CD4-positive, alpha-beta memory T cell (primary cell): ENCODE measurements at places on chromosomes 4 and X.

GRCh38 chr4:65791111-65791811, 121.0 kb upstream of the EPHA5 start:
- no peak for DNase-seq

DNA sequence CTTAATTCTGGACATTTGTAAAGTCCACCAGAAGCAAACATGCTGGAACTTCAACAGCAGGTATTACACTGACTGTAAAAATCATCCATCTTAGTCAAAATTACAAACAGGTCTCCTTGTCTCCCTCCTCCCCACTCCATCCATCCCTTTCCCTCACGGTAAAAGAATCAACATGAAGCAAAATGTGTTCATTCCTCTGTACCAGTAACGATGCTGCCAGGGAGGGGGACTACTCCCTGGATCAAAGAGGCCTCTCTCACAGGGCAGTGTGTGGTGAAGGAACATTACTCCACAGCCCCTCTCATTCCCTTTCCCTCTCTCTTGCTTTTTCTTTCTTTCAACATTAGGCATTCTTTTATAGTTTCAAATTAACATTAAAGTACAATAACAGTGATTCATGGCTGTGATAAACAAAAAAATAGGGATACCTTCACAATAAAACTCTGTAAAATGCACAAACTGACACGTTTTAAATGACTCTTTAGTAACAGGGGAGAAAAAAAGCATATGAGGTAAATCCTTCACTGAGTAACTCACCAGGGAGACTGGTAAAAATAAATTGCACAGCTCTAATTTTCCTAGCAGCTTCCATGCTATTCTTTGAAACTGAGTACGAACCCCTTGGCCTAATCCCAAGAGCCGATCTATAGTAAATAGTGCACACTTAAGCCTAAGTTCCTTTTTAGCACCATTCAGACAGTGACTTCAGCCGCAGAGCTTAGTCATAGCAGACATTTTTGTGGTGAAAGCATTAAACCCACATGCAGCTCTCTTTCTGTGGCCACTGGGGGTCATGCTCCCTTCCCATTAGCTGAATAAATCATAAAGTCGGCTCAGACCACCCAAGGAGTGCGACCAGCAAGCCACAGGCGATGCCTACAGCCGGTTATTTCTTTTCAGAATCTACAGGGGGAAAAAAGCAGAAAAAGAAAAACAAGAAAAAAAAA, 215.6 kb upstream of the GYPA start:
- no peak for DNase-seq

- no peak for DNase-seq
Measured at GRCh38 chr4:168082379-168082778, 10.0 kb upstream of the ANXA10 start.

DNA sequence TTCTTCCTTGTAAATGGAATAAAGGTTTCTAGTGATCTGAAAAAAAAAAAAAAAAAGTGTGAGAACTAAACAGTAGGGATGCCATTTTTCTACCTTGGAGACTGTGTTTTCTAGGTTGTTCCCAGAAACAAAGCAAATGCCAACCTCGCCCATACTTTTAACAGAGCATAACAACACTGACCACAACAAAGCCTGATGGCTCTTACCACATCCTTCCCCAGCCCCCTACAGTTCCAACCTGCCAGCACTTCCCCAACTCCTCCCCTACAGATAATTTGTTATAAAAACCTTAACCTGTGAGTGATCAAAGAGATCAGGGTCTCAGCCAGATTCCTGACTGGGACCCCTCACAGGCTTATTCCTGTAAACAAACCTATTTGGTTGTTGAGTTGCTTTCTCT, 940.0 kb downstream of the SH3BGRL start:
- DNase-seq = peak; percentile 74

GRCh38 chrX:11399489-11400094, 106.4 kb downstream of the AMELX start:
- no peak for DNase-seq

DNA sequence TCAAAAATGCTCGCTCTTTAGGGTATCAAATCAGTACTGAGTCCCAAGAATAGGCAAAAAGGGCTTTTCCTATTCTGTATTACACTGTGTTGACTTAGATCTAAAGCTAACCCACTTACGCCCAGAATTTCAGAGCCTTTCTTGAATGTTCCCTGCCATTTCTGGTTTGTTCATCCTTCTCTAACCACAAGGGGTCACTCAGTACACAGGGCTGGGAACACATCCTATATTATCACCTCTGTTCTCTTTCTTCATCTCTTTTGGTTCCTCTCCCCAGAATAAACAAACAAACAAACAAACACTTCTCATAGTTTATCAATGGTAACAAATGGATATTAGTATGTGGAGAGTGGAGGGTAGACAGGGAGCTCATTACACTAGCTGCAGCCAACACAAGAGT, 25.5 kb upstream of the MORC4 start:
- no peak for DNase-seq

DNA sequence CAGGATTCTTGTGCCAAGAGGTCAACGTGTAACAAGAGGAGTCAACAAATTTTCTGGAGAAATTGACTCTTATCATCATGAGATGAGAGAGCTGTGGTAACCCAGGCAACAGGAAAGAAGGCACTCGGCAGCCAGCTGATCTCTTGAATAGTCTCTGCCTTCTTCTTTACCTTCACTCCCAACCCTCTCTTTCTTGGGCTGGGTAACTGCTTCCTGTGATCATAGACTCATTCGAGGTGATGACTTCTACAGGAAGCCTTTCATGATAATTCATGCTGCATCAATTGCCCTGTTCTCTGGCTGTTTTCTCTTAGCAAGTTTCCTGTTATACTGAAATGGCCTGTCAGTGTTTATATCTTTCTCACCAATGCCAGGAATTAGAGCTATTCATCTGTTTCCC, 70.8 kb upstream of the FSTL5 start:
- DNase-seq = no peak

- no peak for DNase-seq
Measured at GRCh38 chr4:126583509-126583908, 1049.2 kb upstream of the INTU start.

DNA sequence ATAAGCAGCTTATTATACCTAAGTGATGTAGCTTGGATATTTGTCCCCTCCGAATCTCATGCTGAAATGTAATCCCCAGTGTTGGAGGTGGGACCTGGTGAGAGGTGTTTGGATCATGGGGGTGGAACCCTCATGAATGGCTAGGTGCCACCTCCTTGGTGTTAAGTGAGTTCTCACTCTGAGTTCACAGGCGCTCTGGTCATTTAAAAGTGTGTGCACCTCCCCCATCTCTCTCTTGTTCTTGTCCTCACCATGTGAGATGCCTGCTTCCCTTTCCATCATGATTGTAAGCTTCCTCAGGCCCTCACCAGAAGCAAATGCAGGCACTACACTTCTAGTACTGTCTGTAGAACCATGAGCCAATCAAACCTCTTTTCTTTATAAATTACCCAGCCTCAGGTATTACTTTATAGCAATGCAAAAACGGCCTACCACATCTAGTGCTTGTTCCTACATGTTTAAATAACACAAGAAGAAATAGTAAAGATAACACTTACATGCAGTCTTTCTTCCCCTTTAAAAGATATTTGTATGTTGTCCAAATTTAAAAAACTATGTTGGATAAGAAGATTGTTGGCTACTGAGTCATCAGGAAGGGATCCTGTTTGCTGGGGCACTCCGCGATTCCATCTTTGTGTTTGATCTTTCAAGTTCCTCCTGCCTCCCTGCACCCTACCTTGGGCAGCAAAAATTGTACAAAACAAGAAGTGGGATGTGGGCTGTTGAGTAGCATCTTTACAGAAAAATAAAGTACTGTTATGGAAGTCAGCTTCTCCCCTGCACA, 29.7 kb downstream of the PPP1R2C start:
- DNase-seq = no peak

GRCh38 chrX:107729558-107730297, 45.9 kb downstream of the TSC22D3 start:
- DNase-seq = no peak

GRCh38 chrX:25275159-25275558, 259.4 kb upstream of the ARX start:
- DNase-seq = no peak

DNA sequence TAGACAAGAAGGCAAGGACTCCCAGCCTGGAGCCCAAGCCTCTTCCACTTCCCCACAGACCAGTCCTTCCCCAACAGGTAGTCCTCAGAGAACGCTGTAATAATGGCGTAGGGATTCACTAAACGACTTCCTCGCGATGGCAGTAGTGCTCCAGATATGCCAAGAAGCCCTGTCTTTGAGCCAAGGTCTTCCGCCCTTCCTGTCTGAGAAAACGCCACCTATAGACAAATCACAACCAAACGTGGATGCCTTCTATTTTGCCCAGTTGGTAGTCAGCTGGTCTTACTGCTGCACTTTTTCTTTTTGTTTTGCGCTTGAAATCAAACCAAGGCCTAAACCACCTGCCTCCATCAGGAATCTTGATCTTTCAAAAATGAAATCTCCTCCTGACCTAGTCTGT, 203.3 kb downstream of the OR13H1 start:
- peak; percentile 84 for DNase-seq

DNA sequence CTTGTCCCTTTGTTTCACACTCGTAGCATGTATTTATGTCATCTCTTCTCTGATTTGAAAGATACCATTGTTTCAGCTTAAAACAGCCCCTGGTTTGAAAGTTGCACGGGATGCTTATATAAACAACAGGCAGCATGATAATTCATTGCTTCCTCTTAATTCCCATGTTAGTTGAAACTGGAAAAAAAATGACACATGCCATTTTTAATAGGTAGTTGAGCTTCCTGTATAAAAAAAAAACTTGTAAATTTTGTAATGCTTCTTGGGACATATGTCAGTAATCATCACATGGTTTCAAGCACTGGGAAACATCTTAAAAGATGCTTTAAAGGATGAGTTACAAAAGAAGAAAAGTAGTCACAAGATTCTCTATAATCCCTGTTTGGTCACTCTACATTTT, 243.0 kb downstream of the PALLD start:
- DNase-seq = no peak

- no peak for DNase-seq
Measured at GRCh38 chr4:74104145-74104544, 5.2 kb upstream of the CXCL2 start.

DNA sequence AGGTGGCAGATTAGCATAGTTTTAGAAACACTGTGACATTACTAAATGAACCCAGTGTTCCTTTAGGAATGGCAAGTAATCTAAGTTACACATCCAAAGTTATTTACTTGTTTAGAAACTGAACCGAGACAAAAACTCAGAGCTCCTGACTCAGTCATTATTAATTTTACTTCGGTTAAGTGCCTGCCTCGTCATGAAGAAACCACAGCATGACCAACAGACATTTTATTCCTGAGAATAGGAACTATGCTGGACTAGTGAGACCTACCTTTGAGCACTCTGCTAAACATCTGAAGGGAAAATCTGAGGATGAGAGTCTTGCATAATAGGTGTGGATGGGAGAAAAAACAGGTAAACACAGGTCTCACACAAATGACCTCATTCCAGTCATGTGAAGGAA, 2.5 kb downstream of the BEX1 start:
- DNase-seq = no peak

DNA sequence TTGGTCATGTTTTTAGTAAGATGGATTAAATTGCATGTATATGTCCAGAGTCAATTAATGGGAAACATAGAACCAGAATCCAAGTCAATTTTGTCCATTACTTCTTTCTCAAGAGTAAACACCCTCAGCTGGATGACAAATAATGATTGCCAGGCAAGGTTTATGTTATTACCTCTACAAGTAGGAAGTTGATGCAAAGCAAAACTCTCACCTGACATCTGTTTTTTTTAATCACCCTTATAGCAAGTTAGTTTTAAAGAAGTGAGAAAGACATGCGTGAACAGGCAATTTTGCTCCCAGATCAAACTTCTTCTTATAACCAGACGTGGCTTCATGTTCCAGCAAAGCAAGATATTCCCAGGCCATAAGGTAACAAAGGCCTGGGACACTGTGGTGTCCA, 348.5 kb upstream of the FTHL17 start:
- no peak for DNase-seq

DNA sequence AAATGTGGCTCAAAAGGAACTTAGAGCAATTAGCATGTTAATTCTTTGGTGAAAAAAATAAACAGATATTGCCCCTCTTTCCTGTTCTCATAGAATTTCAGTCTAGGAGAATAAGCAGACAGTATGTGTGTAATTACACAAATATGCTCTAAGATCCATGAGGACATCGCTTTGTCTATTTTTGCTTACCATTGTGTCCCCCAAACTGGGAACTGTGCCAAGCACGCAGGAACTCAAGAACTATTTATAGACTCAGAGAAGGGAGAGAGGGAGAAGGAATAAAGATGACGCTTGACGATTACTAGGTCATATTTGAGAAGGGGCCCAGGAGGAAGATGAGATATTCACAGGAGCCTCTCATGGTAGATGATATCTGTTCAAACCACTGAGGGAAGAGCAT, 692.6 kb downstream of the RAB28 start:
- no peak for DNase-seq

DNA sequence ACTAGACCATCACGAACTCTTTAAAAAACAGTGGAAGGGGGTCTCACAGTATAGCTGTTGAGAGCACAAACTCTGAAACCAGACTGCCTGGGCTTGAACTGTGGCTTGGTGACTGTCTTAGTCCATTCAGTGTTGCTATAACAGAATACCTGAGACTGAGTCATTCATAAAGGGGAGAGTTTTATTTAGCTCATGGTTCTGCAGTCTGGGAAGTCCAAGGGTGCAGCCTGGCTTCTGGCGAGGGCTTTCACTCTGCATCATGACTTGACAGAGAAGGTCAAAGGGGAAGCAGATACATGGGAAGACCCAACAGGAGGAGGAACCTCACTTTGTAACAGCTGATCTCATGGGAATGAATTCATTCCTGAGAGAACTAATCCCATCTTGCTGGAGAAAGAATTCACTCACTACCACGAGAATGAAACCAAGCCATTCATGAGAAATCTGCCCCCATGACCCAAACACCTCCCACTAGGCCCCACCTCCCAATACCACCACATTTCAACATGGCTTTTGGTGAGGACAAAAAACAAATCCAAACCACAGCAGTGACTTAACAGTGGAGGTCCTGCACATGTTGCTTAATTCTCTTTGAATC, 116.7 kb upstream of the STOX2 start:
- DNase-seq = no peak

GRCh38 chr4:146123231-146123630, 52.3 kb upstream of the LSM6 start:
- no peak for DNase-seq

DNA sequence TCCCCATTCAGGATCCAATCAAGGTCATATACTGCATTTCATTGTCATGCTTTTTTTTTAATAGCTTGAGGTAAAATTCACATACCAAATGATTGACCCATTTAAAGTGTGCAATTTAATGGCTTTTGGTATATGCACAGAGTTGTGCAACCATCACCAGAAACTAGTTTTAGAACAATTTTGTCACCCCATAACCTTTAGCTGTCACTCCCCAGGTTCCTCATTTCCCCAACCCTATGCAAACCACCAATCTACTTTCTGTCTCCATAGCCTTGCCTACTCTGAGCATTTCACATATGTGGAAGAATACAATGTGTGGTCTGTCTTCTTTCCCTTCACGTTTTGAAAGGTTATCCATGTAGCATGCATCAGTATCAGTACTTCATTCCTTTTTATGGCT, 1.4 kb upstream of the SMAD1 start:
- no peak for DNase-seq
